NCI-H1436 treated with DMSO at 0.1 percent for 48 hours (cell line): ENCODE measurements at places on chromosomes 6 and 20.

DNA sequence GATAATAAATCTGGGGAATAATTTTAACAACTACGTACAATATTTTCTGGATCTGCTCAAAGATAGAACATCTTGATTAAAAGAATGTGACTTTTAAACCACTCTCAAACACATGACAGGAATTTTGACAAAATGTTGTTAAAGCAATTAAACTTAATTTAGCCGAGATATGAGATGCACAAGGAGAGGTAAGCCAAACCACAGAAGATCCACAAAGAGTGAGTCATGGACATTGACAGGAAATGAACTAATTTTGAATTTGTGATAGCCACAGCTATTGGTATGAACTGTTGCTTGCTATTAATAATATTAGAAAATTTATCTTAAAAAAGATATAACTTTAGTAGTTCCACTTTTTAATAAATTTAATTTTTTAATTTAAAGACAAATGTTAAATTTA lies 27.8 kb upstream of the VGLL2 start:
- DNase-seq: no peak

DNA sequence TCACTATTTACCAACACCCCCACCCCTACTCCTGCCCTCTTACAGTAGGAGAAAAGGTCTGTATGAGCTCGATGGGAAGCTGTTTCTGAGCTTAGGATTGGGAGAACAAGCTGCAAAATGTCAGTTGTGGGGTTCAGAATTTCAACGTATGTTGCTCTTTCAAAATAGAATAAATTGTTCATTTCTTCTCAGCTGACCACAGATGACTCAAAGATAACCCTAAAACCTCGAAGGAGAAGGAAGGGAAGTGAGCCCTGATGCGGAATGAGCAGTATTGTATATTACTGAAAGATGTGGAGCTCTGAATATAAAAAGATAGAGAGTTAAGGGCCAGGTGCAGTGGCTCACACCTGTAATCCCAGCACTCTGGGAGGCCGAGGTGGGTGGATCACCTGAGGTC lies 35.9 kb upstream of the MYLIP start:
- DNase-seq: no peak

- DNase-seq: no peak
Observed at GRCh38 chr6:18215436-18215835, 48.9 kb downstream of the DEK start.

DNA sequence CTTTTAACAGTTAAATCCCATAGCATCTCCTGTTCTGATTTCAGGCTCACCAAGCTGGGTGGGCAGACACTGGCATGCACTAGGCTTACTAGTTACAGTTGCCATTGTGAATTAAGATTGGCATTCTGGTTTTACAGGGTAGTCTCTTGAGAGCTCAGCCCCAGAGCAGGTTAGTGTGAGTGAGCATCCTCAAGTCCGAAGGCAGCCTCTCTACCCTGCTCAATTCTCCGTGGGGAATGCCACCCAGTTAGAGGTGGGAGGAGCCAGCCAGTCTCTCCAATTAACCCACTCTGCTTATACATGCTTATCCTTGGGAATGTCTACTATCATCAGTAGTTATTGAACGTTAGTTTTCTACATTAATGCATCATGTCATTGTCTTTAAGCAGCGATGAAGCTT lies 8.9 kb upstream of the OGFRL1 start:
- DNase-seq: no peak

DNA sequence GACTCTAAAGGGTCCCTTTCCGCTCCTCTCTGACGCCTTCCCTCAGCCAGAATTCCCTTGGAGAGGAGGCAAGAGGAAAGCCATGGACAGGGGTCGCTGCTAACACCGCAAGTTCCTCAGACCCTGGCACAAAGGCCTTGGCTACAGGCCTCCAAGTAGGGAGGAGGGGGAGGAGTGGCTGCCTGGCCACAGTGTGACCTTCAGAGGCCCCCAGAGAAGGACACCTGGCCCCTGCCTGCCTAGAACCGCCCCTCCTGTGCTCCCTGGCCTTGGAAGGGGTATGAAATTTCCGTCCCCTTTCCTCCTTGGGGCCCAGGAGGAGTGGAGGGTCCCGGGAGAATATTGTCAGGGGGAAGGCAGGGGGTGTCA lies 2.7 kb downstream of the VEGFA start:
- DNase-seq: no peak

DNA sequence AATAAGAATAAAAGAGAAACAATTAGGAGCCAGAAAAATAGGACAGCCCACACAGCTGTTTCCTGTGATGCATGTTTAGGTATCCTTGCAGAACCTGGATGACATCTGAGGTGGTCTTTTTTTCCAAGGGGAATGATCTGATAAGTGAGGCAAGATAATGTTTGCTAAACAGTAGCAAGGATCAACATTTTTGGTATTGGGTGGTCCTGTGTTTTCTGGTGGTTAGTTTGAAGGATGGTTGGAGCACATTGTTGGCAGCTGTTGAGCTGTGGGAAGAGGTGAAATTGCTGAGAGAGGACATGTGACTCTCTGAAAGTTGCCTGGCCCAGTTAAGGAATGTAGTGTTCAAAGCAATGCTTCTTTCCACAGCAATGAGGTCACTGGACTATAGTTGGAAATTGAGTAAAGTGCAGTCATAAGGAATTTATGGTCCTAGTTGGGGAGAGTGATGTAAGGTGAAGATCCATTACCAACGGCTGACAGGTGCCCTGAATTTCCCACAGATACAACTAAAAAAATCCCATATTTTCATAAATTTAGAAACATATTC lies 270.2 kb upstream of the IMPG1 start:
- DNase-seq: no peak

- no peak for DNase-seq
Observed at GRCh38 chr6:71391126-71391525, 102.5 kb downstream of the OGFRL1 start.

- DNase-seq: no peak
Observed at GRCh38 chr6:31363811-31364210, 6.8 kb upstream of the HLA-B start.

GRCh38 chr20:26216025-26216424 lies 519.4 kb upstream of the ZNF337 start:
- DNase-seq: no peak

- DNase-seq: no peak
Observed at GRCh38 chr20:7038029-7038428, 270.5 kb downstream of the BMP2 start.

DNA sequence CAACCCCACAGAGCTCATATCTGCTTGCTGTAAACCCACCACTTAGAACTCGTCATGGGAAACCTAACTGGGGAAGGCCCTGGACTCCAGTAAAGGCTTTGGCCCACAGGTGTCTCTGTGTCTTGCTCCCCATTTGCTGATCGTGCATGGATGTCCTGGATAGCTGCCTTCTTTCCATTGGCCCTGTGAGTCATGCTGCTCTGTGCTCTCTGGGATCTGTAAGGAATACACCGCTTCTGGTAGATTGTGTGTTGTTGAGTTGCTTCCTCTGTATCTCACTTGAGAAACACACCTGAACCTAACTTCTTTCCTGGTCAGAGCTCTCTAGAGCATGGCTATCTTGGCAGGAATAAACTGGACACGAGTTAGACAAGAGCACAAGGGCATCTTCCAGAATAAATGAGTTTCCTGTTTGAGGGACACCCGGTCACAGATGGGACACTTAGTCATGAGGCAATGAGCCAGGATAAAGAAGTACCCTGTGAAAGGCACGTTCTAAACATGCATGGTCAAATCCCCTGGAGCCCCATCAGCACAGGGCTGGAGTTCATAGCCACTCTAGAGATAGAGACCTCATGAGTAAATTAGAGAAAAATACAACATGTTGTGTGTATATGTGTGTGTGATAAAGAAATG lies 99.6 kb upstream of the TMEM170B start:
- no peak for DNase-seq

DNA sequence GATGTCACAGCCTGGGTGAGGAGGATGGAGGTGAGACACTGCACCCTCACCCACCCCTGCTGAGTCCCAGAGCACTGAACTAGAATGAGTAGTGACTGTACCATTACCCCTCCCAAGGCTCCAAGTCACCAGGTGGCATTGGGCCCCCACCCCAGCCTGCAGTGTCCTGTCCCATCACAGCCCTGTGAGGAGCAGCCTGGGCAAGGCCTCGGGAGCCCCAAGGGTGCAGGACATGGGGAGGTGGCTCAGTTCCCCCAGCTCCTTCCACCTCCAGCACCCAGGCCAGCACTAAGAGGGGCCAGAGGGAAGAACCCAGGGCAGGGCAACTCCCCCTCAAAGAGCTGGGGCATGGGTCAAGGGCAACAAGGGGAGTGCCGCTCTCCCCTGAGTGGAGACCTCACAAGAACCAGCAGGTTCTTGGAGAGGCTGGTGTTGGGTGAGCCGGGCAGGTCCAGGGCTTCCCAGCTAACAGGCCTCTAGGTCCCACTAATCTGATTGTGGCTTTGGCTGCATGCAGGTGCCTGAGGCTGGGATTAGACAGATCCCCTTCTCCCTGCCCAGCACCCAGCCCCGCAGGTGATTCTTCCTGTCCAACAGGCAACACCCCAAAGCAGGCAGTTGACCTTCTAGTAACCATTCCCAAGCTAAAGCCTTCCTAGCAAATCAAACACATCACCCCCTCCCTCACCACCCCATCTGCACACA lies 2.6 kb downstream of the CST4 start:
- no peak for DNase-seq

GRCh38 chr6:121055572-121056163 lies 278.6 kb downstream of the TBC1D32 start:
- no peak for DNase-seq

- no peak for DNase-seq
Observed at GRCh38 chr20:43460172-43460829, 2.6 kb downstream of the SRSF6 start.

DNA sequence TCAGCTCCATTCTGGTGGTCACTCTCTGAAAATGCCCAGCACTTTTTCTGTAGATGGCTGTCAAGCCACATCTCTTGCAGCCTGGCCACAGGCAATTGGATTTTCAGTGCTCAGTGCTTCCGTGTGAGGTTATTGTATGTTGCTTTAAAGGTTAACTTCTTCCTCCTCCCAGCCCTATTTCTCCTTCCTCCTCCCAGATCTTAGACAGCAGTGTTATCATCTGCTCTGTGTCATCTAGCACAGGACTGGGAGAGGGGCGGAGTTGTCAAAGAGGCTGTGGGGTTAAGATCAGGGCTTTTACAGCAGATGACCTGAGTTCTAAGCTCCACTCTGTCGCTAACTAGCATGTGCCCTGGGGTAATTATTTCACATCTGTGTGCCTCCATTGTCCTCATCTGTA lies 129.0 kb downstream of the PHACTR3 start:
- no peak for DNase-seq

DNA sequence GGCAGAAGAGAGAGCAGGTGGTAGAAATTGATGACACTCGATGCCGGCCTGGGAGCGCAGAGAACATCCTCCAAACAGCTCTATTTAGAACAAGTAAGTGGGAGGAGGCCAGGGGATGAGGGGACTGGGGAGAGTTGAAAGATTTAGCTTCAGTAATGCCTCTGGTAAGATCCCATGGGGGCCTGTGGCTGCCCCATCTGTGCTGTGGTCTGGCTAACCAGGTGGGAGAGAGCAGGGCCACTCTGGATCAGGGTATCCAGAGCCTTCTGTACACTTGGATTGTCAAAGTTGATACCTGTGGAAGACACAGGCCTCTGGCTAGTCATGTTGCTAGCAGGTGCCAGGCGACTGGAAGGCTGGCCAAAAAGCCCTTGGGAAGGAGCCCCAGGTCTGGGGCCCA lies 27.6 kb downstream of the NCOA5 start:
- no peak for DNase-seq

DNA sequence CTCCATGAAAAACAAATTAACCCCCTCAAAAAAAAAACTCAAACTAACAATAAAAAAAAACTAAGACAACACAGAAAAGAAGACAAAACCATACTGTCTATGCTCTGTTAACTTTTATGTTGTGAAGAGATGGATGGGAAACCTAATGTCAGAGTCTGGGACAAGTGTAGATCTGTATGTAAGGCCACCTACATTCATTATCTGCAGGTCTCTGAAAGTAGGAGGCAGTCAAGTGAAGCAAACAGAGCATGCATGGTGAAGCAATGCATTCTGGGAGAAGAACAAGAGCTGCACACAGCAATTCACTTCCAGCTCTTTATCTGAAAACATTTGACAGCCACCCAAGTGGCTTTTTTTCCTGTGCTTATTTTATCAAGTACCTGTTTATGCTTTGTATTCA lies 452.0 kb downstream of the EPHA7 start:
- DNase-seq: no peak

- DNase-seq: no peak
Observed at GRCh38 chr6:154632119-154632518, 101.1 kb upstream of the SCAF8 start.

DNA sequence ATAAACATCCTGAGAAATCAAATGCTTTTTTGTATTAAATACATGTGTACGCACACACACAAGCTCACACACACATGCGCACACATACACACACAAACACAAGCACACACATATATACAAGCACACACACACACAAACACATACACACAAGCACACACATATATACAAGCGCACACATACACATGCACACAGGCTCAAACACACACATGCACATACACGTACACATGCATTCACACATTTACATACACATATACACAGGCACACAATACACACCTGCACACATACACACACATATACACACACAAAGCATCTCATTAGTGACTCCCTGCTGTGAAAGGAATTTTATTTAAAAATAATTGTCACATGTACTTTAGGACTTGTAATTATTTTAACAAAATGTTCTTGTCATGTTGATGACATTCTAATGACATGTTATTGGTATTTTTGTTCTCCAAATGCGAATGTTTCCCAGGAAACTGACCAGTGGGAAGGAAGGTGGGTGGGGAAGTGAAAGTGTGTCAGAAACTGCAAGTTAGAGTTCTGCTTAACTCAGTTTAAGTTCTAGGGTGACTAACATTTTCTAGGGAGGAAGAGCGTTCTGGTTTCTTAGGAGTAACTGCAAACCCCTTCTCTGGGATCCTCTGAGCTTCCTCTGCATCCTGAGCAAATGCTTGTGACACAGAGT lies 113.9 kb upstream of the ZNF217 start:
- no peak for DNase-seq

DNA sequence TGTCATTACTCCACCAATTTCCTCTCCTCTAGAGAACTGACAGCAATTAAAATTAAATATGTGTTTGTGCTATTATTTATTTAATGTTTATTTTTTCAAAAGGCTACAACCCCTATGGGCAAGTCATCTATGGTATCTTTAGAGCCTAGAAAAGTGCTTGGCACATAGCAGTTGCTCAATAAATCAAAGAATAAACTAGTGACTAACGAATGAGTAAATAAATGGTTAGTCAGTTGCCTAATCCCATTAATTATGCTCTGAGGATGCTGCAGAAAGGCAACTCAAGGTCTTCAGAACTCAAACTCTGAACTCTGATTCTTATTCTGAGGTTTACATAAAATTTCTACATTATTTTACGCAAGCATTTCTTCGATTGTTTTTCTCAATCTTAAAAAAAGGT lies 193.0 kb upstream of the TSHZ2 start:
- no peak for DNase-seq

GRCh38 chr20:46914789-46915379 lies 20.2 kb downstream of the EYA2 start:
- no peak for DNase-seq

GRCh38 chr20:50278377-50278683 lies 87.7 kb downstream of the CEBPB start:
- no peak for DNase-seq
